ENCODE measurements at places on chromosomes 3 and 15. TPM values are rescaled to one million over a fixed set of nuclear protein-coding genes. Genes with fewer than 3 reads are reported as not detected.

DNA sequence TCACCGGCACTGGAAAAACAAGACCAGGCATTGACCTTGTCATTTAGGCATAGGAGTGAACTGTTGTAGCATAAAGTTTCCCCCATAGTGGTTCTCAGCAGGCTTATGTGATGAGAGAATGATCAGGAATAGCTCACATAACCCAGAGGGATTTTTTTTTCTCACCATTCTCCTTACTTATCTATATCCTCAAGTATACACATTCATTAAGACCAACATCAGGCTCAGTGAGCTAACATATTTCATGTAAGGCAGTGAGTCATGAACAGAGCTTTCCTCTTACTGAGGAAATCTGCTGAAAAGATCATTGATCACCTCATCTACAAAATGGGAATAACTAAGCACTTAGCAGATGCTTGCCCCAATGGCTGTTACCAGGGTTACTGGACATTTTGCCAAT lies 396.6 kb upstream of the TMCO5A start:
- DNase-seq = no peak

The PLSCR5 gene
- not detected for polyA plus RNA-seq

The COL6A6 gene
- not detected for polyA plus RNA-seq

DNA sequence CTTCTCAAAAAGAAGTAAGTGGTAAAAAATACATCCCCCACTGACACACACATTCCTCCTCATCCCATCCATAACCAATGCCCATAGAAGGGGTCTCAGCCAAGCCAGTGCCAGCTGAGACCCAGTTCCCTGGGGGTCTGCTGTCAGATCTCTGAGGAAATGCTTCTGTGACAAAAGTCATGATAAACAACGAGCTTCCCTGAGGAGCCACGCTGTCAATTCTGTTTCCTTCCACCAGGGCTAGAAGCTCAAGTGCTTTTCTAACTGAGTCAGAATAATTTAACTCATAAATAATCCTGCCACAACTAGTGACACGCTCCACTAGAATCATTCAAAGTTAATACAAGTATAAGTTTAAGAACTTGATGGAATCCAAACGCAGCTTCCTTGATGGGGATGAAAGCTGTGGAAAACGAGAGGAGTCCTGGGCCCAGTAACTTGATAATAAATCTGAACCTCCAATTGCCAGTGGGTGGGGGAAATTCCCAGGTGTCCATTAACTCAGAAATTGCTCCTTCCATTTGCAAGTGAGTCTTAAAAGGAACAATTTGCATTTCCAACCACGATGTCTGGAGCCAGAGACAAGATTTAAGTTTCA lies 348.7 kb upstream of the LMCD1 start:
- DNase-seq = no peak

The ATP8B4 gene
- polyA plus RNA-seq = not detected

DNA sequence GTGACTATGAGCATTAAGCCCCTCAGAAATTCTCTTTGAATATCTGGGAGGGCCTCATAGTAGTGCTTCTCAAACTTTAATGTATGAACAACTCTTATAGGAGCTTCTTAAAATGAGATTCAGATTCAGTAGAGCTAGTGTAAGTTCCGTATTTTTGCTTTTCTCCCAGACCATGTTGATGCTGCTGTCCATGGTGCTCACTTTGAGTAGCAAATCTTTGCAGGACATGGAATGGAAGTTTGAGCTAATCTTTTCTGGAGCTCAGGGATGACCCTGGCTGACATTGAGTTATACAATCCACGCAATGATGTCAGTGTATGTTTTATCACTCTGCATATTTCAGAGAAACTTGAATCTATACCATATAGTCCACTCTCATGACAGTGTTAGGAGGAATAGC lies 134.2 kb downstream of the OTOL1 start:
- no peak for DNase-seq
